ENCODE measurements at places on chromosomes 3 and 15. TPM values are rescaled to one million over a fixed set of nuclear protein-coding genes. Genes with fewer than 3 reads are reported as not detected.

Gene SOX14
- total RNA-seq: not detected

Gene GOLGA8O
- total RNA-seq: 6.1 TPM

Gene ARL14
- 0.26 TPM for total RNA-seq

Gene AQP9
- total RNA-seq: not detected

Gene TTLL13
- 0.07 TPM for total RNA-seq

GRCh38 chr3:133979553-133979952 is 50.2 kb downstream of the SLCO2A1 start:
- no peak for DNase-seq

DNA sequence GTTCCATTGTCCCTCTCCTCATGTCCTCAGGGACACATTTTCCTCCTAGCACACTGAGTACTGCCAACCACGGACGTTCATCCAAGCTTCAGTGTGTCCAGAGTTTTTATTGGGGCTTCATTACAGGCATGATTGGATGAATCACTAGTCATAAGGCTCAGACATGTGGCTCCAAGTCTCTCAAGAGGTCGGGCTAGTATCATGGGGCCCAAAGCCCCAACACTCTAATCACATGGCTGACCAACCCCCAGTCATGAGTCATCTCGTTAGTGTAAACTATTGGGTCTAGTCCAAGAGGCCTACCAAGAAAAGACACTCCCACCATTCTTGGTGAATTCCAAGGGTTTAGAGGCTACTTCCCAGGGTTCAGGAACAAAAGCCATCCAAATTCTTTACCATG is 4.4 kb downstream of the TERC start:
- DNase-seq: peak; percentile 85

Gene P2RY14
- not detected for total RNA-seq

Gene PP2D1
- total RNA-seq: not detected

GRCh38 chr3:191358929-191359328 is 28.6 kb upstream of the UTS2B start:
- DNase-seq: no peak

GRCh38 chr3:127820221-127820825 is 2.0 kb downstream of the MGLL start:
- DNase-seq: peak; percentile 85

Gene MAGEF1
- total RNA-seq: 36.9 TPM

- DNase-seq: no peak
Observed at GRCh38 chr3:46278816-46279672, 36.8 kb downstream of the CCR3 start.

GRCh38 chr15:81176291-81176893 is 20.3 kb upstream of the IL16 start:
- DNase-seq: no peak

DNA sequence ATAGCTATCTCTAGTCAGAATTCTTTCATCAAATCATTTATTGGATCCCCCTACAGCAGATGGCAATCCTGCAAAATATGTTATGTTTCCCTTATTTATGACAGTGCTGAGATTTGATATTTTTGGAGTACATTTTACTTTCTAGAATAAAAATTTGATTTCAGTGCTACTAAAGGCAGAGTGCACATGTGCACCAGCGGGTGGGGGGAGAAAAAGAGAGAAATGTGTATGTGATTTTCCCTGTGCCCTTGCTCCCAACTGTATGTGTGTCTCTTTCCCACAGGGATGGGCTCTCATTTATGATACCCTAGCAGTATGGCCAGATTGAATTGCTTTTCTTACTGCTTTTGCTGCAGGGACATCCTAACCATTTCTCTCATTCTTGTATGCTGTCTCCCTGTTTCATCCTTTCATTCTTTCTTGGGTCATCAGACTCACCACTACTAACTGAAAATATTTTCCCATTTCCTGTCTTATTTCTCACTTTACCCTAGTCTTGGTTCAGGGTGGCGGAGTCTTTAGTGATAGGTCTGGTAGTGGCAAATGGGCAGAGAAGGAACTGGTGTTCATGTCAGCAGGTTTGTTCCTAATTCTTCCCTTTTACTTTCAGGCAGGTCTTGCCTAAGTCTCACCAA is 140.7 kb downstream of the TCF12 start:
- no peak for DNase-seq

GRCh38 chr3:46504789-46505188 is 7.0 kb downstream of the RTP3 start:
- no peak for DNase-seq

Gene OXSM
- 40.1 TPM for total RNA-seq

GRCh38 chr15:62066663-62067447 is at the start of gene C2CD4A:
Gene C2CD4A (plus strand): TSS chr15:62066977. CDS start chr15:62067614, 637 bp downstream.
- peak; percentile 76 for DNase-seq

Measured in Caki2 (cell line).